Occipital lobe (tissue), 3 donors: ENCODE measurements at places on chromosomes 2 and 18.

- no peak for DNase-seq
Observed at GRCh38 chr2:73716543-73717250, 20.4 kb downstream of the TPRKB start.

DNA sequence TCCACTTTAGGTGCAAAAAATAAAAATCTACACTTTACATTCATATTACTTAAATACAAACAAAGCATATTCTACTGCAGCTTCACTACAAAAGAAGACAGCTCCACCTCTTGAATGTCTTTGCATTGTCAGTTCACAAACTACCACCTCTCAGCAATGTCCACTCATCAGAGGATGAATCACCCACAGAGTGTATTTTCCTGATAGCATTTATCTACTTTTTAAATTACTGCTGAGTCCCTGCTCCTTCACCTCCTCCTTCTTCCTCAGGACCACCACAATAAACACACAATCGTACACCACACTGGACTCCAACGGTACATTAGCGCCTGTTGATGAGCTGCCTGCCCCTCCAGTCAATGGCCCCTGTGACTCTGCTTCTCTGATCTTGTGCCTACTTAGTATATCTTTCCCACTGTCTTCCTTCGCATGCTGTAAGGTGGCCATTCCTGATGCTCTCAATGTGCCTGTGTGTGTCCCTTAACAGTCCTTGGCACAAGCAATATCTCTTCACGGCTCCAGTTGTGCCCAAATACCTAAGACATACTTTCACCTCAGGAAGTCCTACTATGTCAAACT is 120.9 kb downstream of the DHRS9 start:
- DNase-seq: no peak

DNA sequence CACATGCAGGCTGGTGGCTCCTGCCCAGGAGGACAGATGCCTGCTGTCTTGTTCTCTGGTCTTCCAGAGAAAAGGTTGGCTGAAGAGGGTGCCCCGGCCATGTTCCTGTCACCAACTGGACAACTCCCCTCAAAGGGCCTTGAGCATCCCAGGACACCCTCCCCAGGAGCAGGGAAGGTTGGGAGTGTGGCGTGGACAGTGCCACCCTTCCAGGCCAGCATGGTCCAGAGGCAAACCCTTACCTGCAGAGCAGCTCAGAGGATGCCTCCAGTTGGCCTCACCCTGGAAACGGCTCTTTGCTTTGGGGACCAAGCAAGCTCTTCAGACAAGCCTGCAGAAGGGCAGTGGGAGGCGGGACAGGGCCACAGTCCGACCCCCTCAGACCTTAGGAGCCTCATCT is 4.9 kb upstream of the GPC1 start:
- DNase-seq: no peak

- DNase-seq: no peak
Observed at GRCh38 chr2:162731917-162732804, 106.4 kb downstream of the KCNH7 start.

DNA sequence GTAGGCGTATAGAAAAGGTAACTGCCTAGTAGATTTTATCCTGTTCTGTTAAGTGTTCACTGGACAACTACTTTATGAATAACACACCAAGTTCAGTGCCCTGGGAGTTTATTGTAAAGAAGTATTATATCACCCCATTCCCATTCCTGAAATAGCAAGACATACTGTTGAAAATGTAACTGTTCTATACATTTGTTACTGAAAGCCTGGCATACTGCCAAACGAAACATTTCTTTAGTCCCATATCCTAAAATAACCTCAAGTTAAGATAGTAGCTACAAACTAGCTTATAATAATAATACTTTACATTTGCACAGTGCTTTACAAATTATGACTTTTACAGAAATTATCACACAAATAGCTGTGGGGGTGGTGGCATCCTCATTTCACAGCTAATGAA is 25.1 kb downstream of the SPDYA start:
- no peak for DNase-seq

GRCh38 chr2:168194784-168195522 is 52.4 kb downstream of the STK39 start:
- no peak for DNase-seq

- DNase-seq: no peak
Observed at GRCh38 chr2:166344286-166345113, 31.2 kb downstream of the SCN9A start.

DNA sequence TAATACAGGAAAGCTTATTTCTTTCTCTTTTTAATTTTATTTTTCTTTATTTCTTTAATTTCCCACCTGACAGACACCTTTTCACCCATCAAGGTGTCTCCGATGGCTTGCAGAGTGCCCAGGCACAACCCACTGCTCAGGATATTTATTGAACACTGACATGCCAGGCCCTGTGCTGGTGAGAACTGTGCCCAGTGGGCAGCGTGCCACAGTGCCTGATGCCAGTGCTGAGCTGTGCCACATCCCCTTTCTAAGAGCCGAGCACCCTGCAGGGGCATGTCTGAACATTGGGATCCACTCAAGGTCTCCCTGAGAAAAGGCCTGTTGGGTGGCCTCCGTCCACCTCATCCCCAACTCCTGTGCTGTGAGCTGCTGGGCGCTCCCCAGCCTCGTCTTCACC is 158.6 kb upstream of the RAB6C start:
- DNase-seq: no peak

DNA sequence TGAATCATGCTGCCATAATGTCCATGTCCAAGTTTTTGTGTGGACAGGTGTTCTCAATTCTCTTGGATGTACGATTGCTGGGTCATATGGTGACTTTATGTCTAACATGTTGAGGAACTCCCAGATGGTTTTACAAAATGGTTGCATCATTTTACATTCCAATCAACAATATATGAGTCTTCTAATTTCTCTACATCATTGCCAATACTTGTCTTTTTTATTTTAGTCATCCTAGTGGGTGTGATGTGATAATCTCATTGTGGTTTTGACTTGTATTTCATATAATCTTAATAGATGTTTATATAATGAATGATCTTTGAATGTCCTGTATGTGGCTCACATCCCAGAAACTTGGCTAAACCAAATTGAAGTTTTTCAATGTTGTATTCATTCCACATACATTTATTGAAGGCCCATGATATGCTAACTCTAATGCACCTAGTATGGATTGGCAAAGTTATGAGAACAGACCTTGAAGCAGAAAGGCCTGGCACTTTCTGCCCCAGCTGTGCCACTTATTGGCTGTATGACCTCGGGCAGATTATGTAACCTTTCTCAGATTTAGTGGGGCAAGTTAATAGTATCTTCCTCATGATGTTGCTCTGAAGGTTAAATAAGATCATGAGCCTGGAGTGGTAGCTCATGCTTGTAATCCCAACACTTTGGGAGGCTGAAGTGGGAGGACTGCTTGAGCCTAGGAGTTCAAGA is 205.4 kb downstream of the RAB3GAP1 start:
- no peak for DNase-seq
